ENCODE measurements at places on chromosomes 6 and 20.

- DNase-seq: no peak
Observed at GRCh38 chr6:107554918-107555317, 65.0 kb downstream of the SOBP start.

GRCh38 chr20:46962452-46963195 is 68.0 kb downstream of the EYA2 start:
- DNase-seq: no peak

GRCh38 chr6:35049900-35050756 is 91.0 kb downstream of the TCP11 start:
- no peak for DNase-seq

GRCh38 chr6:35713006-35713767 is 23.6 kb upstream of the ARMC12 start:
- no peak for DNase-seq

GRCh38 chr6:156685823-156686222 is 91.4 kb upstream of the ARID1B start:
- DNase-seq: no peak

- no peak for DNase-seq
Observed at GRCh38 chr20:64119681-64120341, 12.4 kb upstream of the NPBWR2 start.

GRCh38 chr6:105932440-105932839 is 153.7 kb upstream of the PRDM1 start:
- DNase-seq: no peak

GRCh38 chr20:53639647-53640440 is 46.2 kb upstream of the ZNF217 start:
- no peak for DNase-seq

- DNase-seq: no peak
Observed at GRCh38 chr20:53828088-53828681, 234.5 kb upstream of the ZNF217 start.

Measured in iPS DF 6.9 (cell line).